ENCODE measurements at places on chromosomes 5 and 9.

- no peak for DNase-seq
Observed at GRCh38 chr5:72457491-72457890, 49.7 kb downstream of the ZNF366 start.

- no peak for DNase-seq
Observed at GRCh38 chr9:86983620-86984259, 36.4 kb upstream of the GAS1 start.

GRCh38 chr9:70093944-70094343 lies 50.3 kb downstream of the MAMDC2 start:
- DNase-seq, result no peak

DNA sequence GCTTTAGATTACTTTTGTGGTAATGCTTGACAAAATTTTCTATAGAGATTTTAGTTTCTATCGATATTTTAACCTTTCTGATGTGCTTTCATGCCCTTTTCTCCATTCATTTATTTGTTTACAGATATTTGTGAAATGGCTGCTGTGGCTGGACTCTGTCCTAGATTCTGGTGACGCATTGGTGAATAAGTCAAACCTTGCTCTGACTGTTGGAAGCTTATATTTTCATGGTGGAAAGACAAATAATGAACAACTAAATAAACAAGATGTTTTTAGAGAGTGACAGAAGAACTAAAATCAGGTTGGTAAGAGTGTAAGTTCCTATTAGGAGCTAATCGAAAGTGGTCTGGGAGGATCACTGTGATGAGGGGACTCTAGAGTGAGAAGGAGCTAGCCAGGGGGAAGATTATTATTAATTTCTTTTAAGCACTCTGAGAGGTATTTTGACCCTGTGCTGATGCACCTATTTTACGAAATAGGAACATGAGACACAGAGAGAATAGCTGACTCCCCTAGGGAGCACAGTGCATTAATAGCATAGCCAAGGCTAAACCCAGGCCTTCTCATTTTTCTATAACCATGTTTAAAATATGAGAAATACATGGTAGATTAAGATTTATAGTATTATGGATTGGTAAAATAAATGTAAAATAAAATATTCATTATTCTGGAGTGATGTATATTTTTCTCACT lies 411.9 kb upstream of the ARRDC3 start:
- no peak for DNase-seq

DNA sequence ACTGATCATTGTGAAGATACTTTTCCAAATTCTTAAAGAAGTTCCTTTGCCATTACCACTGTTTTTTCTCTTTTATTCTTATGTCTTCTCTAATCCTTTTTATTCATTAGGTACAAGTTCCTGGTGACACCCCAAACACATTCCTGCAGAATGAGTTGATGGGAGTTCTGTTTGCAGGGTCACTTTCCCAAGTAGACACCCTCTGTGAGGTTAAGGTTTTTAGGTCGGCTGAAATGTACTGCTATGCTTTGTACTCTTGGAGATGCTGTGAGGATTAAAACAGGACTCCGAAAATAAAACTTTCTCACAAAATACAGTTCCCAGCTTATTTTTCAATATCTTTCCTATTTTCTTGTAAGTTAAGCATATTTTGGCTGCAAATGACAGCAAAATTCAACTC lies 143.3 kb upstream of the TLE4 start:
- DNase-seq, result no peak

- no peak for DNase-seq
Observed at GRCh38 chr9:23663536-23663935, 162.5 kb downstream of the ELAVL2 start.

DNA sequence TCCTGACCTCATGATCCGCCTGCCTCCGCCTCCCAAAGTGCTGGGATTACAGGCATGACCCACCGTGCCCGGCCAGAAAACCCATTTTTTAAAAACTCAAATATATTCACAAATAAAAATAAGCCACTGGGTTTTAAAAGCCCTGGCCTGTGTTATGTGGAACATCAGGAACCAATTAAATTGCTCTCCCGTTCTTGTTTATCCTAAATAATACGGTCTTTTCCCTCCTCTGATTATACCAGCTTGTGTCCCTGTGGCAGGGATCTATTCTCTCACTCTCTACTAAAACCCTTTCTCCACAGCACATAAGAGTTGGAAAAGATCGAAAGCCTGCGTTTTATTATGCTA lies 30.1 kb upstream of the LPAR1 start:
- no peak for DNase-seq

- no peak for DNase-seq
Observed at GRCh38 chr9:88536951-88537760, 2.2 kb downstream of the NXNL2 start.

- no peak for DNase-seq
Observed at GRCh38 chr5:52864371-52864770, 76.7 kb downstream of the ITGA1 start.

DNA sequence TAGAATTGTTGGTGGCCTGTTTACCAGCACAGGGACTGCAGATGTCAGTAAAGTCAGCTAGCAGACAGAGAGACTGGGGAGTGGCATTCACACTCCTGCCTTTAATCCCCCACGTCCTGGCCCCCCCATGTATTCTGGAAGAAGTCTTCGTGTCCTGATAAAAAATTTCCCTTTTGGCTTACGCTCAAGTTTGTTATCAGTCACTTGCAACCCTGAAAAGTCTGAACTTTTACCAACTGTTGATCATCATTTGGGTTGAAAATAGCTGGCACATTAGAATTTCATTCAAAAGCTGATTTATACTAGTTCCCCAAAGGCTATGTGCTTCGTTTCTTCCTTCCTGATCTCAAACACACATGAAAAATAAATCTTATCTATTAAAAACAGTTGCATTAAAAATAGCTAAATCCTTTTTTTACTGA lies 5.8 kb upstream of the CRHBP start:
- no peak for DNase-seq

DNA sequence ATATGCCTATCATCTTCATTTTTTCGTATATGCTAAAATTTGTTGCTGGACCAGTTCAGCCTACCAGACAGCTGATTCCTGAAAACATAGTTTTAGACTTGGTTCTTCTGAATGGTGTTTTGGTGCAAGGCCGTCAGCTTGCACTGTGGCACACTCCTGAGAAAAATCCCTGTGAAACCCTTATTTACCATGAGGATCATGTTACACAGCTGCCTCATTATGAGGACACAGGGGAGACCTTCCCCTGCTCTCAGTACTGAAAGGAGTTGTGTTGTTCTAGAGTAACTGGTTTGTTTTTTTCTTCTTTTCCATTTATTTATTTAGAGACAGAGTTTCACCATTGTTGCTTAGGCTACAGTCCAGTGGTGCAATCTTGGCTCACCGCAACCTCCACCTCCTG lies 37.6 kb downstream of the MAST4 start:
- no peak for DNase-seq

- DNase-seq, result peak; percentile 46
Observed at GRCh38 chr5:178589180-178590140, 733 bp downstream of the COL23A1 start.

DNA sequence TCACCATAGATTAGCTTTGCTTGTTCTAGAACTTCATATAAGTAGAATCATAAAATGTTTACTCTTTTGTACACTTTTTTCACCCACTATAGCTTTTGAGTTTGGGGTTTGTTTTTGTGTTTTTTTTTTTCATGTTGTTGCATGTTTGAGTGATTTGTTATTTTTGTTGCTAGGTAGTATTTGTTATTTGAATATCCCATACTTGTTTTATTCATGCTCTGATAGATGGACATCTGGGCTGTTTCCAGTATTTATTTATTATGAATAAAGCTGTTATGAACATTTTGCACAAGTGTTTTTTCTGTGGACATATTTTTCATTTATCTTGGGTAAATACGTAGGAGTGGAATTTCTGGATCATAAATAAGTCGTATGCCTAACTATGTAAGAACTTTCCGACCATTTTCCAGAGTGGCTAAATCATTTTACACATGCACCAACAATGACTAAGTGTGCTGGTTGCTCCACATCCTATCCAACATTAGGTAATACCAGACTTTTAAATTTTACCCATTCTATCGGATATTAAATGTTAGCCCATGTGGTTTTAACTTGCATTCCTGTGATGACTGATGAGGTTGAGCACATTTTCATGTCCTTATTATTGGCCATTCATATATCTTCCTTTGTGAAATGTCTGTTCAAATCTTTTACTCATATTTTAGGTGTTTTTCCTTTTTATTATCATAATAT lies 69.1 kb upstream of the NR4A3 start:
- no peak for DNase-seq

- no peak for DNase-seq
Observed at GRCh38 chr5:59746241-59746765, 147.2 kb downstream of the PDE4D start.

- no peak for DNase-seq
Observed at GRCh38 chr5:76468635-76469425, 65.7 kb downstream of the IQGAP2 start.

GRCh38 chr9:124675261-124676158 lies 95.6 kb downstream of the NR6A1 start:
- DNase-seq, result no peak

- DNase-seq, result peak; percentile 72
Observed at GRCh38 chr5:132480546-132480892, 10.1 kb downstream of the IRF1 start.

DNA sequence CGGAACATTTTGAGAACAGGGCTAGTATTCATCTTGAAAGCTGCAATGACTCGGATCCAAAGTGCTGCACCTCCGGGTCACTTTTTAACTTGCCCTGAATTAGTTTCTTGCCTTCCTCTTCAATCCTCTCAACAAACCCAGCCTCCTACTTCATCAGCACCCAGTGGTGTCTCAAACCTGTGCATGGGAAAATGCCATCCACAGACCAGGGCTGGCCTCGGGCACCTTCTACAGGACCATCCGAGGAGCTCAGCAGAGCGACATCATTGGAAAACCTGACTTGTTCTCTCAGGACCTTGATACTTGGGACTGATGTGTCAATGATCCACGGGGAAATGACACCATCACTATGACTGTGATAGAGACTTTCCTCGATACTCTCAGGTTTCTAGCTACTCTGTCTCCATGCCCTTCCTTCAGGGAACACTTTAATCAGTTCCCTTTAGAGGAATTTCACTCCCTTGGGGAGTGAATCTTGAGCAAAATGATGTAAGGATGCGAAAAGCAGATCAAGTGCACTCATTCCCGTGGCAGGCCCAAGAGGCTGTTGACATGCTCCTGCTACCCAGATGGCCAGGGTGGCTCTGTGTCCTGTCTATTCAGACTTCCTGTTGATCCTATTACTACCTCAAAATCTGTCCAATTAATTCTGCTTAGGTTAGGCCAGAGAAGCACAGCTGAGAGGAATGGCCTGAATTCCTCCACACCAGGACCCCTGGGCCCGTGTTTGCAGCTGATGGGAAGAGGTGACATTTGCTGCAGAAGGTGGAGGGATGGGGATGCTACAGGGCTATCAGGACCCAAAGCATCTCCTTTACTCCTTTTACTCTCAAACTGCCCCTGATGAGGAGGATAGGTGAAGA lies 96.5 kb upstream of the SLC25A48 start:
- DNase-seq, result no peak

GRCh38 chr5:172877466-172878260 lies 43.6 kb downstream of the ERGIC1 start:
- DNase-seq, result no peak

DNA sequence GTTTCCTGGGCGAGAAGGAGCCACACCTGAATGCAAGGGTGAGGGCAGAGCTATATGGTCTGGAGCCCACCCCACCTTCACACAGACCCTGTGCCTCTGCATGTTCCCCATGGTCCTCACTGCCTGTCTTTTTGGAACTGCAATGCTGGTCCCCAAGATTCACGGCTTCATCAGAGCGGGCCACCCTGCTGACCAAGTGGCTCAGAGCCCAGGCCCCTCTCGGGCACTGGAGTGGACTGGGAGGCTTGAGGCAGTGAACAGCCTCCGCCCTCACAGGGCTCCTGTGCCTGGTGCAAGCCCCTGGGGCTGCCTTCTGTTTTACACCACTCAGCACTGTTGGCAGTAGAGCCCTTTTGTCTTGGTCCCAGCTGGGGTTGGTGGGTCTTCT lies 143.2 kb downstream of the CACNA1B start:
- DNase-seq, result peak; percentile 48

GRCh38 chr9:84858364-84858763 lies 188.8 kb downstream of the NTRK2 start:
- DNase-seq, result no peak

DNA sequence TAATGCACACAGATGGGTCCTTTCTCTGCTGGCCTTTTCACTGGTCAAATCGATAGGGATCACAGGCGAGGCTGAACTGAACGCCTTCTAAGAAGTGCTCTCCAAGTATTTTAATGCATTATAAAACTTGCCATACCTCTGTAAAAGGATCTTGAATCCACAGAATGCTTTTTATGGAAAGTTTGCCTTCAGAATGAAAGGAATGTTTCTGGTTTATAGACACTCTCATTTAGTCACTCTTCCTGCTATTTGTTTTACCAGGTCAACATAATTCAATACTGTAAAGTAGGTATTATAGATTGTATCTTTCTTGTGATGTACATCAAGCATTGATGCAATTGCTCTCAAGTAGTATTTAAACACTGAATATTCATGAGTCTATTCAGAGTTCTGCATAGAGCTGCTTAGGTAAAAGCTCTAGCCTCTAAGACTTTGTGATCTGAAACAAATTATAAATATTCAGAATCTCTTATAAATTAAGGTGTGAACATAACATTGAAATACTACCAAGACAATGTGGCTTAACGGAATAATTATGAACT lies 308.4 kb downstream of the ISL1 start:
- DNase-seq, result no peak

- DNase-seq, result no peak
Observed at GRCh38 chr5:71596169-71596568, 9.0 kb downstream of the MCCC2 start.

GRCh38 chr5:159341145-159341544 lies 10.9 kb upstream of the IL12B start:
- DNase-seq, result no peak

DNA sequence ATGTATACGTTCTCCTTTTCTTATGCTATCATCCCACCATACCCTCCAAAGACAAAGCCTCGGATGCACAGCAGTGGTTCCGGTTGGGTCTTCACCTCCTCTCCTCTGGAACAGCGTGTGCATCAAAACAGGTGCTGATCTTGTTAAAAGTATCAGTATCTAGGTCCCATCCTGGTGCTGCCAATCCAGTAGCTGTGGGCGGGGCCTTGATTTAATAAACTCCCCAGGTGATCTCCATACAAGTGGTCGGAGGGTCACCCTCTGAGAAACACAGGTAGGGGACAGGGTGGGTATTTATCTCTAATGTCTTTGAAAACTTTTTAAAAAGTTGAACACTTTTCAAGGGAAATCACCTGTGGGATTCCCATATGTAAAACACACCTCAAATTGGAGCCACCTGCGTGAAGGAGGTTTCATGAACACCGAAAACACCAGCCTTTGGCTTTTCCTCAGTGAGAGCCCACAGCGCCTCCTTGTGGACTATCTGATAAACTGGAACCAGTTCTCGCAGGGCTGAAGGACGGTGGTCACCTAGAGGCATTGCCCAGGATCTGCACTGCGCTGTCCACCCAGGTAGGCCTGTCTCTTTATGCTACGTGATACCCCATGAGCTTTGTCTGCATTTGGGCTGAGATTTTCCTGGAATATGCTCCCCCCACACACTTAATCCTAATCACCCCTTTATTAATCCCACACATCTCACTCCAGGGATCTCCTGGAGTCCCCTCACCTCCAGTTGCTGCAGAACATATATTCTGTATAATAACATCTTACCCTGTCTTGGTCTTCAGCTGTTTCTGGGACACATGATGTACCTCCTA lies 80.5 kb upstream of the EPB41L4B start:
- DNase-seq, result peak; percentile 83

Data from activated CD4-positive, alpha-beta T cell treated with anti-CD3 and anti-CD28 coated beads, Interleukin-2, amount 10 ng/mL, durations not matched to agents 24 days and 14 days (primary cell).